ENCODE measurements at places on chromosomes 4 and X.

DNA sequence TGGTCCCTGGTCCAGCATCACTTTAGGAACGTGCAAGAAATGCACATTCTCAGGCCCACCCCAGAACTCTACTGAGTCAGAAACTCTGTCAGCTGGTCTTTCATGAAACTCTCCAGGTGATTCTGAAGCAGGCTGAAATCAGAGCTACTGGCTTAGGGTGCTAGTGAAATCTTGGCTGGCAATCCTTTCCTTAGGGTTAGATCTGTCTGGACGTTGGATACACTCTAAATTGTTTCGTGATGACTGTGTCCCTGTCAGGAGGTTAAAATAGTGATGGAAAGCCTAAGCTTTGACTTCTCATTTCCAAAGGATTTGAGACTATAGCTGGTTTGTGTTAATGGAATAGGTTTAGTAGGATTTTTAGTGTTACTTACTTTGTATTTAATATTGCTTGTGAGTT is 99.1 kb downstream of the ARHGAP10 start:
- no peak for DNase-seq

DNA sequence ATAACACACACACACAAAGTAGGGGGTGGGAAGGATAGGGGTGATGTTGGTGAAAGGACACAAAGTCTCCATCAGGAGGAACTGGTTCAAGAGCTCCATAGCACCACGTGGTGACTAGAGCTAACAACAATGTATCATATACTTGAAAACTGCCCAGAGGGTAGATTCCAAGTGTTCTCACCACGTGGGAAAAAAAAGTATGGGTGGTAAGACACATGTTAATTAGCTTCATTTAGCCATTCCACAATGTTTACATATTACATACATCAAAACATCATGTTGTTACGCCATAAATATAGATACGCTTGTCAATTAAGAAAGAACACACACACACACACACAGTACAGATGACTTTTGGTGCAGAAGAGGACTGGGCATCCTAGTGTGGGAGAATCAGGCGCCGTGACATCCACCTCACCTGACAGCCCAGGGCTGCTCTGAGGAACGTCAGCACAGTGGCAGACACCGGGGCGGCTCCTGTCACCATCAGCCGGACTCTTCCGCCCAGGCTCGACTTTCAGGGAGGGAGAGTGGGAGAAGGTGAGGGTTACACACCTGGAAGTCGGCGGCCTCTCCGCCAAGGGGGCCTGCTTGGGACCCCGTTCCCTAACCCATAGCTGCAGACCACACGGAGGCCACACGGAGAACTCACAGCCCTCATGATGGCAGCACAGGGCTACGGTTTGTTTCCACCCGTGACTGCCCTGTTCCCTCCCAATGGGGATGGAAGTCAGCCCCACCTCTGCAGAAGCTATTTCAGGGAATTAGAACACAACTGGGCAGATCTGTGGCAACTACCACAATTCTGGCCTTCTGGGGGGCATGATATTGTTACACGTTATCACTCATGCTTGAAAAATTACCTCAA is 31.8 kb upstream of the CENPU start:
- no peak for DNase-seq

DNA sequence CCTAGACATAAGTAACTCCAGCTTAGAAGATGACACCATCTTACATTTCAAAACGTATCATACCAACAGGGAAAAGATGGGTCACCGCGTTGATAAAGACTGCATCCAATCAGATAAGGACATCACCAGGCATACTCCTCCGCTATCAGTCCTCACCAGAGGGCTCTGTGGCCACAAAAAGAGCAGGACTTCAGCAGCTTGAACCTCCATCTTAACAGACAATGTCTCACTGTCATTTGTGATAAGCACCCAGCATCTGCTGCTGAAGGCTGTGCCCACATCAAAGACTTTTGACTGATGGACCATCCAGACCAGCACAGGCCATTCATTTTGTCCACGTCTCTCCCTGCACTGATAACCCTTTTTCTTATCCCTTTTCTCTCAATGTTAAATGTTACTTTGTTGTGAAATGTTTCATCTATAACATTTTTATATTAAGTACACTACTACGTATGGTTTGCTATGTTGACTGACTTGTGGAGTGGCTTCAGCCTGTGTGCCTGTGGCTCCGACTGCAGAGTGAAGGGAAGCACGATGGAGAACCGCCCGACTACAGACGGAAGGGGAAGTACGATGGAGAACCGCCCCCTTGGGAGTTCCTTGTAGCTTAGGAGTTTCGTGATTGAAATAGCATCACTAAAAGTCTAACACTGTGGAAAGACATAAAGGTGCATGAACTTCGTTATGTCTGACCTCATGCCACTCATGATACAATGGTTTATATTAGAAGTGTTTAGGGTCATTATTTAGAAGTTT is 595.4 kb upstream of the AGA start:
- no peak for DNase-seq

DNA sequence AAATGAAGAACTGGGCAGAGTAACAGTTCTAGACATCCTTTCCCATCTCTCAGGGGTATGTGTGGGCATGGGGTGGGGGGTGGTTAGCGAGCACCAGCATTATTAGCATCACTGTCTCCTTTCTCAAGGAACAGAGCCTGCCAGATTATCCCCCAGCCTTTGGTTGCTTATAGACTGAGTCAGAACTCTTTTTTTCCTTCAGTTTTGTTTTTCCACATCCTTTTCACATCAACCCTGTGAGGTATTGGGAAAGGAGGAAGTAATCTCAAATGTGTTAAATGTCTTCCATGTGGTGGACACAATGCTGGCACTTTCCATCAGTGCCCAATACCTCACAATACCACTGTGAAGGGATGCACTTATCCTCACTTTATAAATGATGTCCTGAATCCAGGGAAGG is 3.1 kb upstream of the FGF16 start:
- DNase-seq, result no peak

GRCh38 chrX:39158801-39159657 is 357.8 kb downstream of the MID1IP1 start:
- DNase-seq, result no peak

DNA sequence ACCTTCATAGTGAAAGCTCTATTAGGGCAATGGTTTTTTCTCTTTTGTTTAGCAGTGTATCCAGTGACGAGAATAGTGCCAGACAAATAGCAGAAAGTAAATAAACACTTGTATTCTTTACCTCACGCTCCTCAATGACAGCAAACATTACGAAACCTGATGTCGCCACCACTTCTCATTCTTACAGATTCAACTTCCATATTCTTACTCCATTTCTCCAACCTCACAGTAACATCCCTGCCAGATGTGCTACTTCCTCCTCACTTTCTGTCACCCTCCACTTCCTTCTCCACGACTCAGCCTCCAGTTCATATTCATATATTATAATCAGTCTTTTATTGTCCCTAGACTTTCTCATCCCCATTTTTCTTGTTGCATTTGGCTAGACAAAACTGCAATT is 1956.2 kb upstream of the AGA start:
- no peak for DNase-seq

GRCh38 chrX:88170553-88170952 is 576.5 kb upstream of the CPXCR1 start:
- no peak for DNase-seq
